ENCODE measurements at places on chromosomes 1 and 21.

- no peak for DNase-seq
Measured at GRCh38 chr1:52426371-52426770, 22.0 kb downstream of the PRPF38A start.

DNA sequence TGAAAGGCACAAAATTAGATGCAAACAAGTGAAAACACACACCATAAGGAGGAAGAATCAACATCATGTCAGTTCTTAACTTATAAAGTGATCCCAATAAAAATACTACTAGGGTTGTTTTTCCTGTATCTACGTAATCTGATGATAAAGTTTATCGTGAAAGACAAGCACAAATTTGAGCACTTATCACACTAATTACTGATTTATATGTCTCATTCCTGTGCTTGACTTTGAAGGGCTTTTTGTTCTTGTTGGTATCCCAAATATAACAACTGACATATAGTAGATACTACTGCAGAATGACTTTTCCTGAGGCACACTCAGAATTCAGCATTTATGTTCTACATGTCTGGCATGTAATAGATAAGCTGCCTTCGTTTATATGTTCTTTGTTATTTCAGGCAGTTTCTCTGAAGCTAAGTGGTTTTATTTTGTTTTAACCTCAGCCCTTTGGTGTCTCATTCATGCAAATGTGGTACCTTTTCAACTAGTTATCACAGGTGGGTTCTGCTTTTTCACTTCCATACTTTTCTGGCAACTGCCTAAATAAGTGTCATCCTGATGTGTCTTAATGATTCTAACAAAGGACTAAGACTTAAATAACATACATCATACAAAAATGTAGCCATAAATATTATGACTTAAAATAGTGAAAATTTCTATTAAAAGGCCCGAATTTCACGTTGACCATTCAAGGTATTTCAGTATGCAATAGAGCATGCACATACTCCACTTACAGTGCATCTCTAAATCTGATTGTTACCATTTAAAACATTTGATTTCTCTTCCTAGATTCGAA lies 73.2 kb downstream of the LRRC8C start:
- no peak for DNase-seq

GRCh38 chr21:41442481-41443186 lies 16.6 kb downstream of the MX1 start:
- DNase-seq, result no peak

GRCh38 chr1:5992814-5993555 lies 760 bp upstream of the NPHP4 start:
- peak; percentile 33 for DNase-seq

GRCh38 chr1:53636621-53637171 lies 102.3 kb downstream of the GLIS1 start:
- no peak for DNase-seq

GRCh38 chr1:67916140-67916886 lies 83.0 kb upstream of the GNG12 start:
- DNase-seq, result no peak

DNA sequence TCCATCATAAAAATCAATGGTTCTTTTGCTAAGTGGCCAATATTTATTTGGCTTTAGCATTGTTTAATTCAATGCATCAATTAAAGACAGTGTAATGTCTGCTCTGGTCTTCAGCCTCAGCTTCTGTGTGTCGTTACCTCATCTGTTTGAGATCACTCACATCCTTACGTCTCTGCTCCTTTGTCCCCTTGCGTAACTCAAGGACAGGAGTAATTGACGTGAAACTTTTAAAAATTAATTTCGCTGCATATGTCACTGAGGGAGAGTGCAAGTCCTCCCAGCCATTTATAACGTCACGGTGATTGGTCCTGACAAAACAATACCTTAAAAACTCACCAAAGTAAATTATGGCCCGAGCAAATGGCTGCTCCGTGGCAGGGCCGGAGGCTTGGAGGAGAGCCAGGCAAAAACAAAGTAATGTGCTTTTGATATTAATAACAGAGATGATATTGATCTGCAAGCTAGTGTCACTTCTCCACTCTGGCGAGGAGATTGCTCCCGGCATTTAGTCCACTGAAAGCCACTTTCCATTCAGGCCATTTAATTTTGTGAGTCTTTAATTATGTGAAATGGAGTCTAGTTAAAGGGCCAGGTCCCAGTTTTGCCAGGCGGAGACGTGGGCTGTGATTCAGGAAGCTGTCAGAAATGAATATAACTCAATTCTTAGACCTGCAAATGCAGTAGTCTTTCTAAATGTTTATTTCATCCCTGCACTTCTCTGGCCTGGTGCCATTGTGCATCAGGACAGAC lies 150.9 kb upstream of the POU3F1 start:
- DNase-seq, result no peak

- peak; percentile 58 for DNase-seq
Measured at GRCh38 chr21:25508364-25508763, 98.9 kb downstream of the MRPL39 start.

- peak; percentile 64 for DNase-seq
Measured at GRCh38 chr1:52296345-52296744, 69.7 kb downstream of the CC2D1B start.

DNA sequence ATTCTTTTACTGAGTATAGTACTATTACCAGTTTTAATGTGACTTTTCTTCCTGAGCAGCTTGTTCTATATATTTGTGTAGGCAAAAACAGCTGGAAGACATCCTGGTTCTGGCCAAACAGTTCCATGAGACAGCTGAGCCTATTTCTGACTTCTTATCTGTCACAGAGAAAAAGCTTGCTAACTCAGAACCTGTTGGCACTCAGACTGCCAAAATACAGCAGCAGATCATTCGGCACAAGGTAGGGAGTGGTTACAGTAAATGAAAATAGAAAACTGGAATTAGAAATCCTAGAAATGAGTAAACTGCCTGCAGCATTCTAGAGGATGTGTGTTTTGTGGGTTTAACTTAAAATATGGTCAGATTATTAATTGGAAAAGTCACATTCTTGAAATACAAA lies 64.1 kb upstream of the BMP8A start:
- DNase-seq, result no peak

DNA sequence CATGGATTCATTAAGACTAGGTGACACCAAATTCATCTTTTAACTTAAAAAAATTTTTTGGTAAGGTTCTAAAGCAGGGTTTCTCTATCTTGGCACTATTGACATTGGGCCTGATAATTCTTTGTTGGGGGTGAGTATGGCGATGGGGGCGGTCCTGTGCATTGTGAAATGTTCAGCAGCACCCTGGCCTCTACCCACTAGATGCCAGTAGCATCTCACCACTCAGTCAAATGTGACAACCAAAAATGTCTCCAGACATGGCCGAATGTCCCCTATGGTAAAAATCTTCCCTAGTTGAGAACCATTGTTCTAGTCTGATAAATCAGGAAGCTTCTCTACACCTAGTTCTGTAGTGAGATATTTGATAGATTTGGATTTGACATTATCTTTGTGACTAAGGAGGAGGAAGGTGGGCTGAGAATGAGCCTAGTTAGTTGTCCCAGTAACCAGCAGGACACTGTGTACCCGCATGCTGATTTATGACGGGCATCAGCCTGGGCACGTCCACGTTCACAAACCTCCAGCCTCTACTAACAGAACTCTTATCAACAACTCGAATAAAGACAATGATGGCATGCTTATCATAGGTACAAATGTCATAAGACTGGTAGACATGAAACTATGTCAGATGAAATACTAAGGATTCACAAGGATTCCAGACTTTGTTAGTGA lies 104.6 kb downstream of the KCND3 start:
- no peak for DNase-seq

- no peak for DNase-seq
Measured at GRCh38 chr1:186089940-186090339, 285.1 kb downstream of the TPR start.

DNA sequence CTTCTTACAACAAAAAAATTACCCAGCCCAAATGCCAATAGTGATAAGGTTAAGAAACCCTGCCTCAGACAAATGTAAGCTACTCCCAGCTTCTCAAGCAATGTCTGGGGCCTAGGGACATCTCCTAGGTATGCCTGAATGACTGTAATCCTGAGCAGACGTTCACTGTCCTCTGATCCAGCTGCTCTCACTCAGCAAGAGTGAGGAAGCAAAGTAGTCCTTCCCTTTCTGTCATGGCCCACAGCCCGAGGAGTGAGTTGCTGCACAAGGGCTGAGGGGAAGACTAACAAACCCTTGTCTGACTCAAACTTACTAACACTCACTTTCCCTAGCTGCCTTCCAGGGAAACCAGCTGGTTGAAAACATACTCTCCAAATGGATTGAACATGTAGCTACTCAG lies 124.9 kb upstream of the TNFSF4 start:
- no peak for DNase-seq

DNA sequence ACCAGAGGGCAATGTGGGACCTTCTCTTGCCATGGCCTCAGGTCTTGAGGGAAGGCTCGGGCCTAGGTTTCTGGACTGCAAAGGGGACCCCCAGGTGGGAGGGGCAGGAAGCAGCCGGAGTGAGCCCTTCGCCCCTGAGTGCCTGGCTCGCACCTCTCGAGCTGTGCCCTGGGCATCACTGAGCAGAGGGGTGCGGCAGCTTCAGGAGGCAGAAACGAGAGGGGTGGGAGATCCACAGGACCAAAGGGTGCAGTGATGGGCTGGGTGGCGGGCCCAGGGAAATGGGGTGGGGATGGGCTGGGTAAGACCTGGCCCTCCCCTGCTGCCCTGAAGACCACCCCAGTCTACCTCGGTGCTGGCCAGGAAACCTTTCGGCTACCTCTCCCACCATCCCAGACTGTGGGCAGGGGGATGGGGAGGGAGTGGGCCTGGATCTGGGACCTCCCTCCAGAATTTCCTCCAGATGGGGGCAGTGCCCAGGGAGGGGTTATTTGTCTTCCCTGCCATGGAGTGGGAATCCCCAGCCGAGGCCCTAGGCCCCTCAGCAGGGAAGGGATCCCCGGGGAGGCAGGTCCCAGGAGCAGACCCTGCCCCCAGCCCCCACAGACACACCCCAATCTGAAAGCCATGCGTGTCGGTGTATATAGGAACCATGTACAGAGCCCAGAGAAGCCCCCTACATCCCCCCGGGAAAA lies 21.3 kb downstream of the A3GALT2 start:
- DNase-seq, result no peak

- DNase-seq, result peak; percentile 67
Measured at GRCh38 chr21:34846601-34847112, 177.9 kb downstream of the CLIC6 start.

DNA sequence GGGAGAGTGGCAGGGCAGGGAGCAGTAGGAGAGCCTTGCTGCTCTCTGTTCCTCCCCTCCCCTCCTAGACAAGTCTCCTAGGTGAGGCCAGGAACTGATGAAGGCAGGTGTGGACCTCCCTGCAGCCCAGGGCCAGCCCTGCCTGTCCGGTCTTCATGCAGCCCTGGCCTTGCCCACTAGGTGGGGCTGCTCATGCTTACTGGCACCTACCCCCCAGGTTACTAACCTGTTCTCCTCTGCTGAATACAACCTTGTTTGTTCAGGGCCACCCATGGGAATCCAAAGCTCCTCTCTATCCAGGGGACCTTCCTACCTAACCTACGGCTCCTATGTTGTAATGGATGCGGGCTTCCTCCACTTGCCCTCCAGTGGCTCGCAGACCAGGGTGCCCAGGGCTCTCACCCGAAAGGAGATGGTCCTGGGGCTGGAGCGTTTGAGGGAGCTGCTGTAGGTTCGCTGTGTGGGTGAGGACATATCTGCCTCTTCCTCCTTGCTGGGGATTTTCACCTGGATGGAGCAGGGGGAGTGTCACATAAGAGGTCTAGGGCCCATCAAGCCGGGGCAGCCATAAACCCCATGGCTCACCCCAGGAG lies 7.9 kb upstream of the TNNT2 start:
- peak; percentile 68 for DNase-seq

GRCh38 chr1:240219104-240219503 lies 127.4 kb downstream of the FMN2 start:
- DNase-seq, result no peak

DNA sequence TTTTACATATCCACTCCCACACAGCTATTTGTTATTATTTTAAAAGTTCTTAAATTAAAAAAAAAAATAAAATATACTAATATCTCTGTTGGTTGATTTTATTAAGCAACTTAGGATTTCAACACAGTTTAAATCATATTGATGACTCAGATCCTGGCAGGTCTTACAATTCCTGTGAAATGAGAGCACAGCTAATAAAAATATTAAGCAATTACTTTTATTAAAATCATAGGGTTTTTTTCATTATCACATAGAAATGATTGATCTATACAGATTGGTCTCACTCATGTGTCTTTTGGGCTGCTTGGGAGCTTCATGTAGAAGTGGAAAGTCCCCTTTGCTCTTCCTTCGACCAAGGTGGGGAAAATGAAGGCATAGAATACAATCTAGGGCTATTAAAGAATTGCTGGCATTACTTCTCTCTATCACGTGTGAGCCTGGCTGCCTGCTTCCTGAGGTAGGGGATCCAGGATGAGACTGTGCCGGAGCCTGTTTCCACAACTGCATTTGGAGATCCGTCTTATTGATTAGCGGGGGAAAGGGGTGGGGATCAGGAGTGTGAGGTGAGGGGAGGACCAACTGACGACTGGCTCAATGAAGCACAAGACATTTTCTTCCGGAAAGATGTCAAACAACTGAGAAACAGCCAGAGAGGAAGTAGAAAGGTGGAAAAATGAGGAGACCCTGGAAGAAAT lies 858.0 kb downstream of the USP25 start:
- DNase-seq, result no peak

DNA sequence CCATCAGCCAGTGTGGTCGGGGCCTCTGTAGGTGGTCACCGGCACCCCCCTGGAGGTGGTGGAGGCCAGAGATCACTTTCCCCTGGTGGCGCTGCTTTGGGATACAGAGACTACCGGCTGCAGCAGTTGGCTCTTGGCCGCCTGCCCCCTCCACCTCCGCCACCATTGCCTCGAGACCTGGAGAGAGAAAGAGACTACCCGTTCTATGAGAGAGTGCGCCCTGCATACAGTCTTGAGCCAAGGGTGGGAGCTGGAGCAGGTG lies 961 bp downstream of the RBM15 start:
- no peak for DNase-seq

DNA sequence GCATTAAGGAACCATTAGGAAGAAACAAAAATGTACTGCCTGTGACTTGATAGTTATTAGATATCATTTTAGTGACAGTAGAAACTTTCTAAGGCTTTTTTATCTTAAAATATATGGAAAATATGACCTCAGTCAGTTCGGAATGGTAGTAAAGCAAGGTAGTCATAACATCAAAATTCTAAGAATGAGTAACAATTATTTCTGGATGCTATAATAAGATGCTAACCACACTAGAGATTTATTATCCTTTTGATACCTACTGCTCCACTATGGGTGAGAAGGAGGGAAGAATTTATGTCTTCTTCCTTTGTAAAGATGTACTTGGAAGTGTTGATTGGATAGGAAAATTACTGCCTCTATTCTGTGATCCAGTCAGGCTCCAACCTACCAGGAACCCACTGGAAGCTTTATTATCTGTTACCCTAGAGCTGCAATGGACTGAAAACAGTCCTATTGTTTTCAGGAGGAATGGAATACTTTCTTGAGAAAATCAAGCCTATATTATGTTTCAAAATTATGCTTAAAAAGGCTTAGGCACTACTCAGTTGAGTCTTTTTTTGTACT lies 8.8 kb downstream of the FMN2 start:
- no peak for DNase-seq

- DNase-seq, result no peak
Measured at GRCh38 chr1:164660412-164660772, 101.4 kb downstream of the PBX1 start.
